Activated CD8-positive, alpha-beta memory T cell treated with anti-CD3 and anti-CD28 coated beads for 1 hour (primary cell): ENCODE measurements at places on chromosomes 2 and 18.

- DNase-seq: no peak
Observed at GRCh38 chr2:170396799-170397459, 219.0 kb downstream of the MYO3B start.

DNA sequence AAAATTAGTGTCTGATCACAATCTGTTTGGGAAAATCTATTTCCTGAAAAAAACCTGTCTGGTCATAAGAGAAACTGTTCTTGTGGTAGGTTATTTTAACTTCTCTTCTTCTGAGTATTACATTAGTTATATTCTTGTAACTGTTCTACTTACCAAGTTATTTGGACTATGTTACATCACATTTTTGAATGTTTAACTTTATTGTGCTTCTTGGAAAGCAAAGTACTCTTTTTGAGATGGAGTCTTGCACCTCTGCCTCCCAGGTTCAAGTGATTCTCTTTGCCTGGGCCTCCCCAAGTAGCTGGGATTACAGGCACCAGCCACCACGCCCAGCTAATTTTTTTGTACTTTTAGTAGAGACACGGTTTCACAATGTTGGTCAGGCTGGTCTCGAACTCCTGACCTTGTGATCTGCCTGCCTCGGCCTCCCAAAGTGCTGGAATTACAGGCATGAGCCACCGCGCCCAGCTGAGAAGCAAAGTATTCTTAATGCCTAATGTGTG lies 39.4 kb downstream of the AFTPH start:
- DNase-seq: no peak

- DNase-seq: no peak
Observed at GRCh38 chr2:54176577-54176976, 61.2 kb downstream of the ACYP2 start.

- DNase-seq: no peak
Observed at GRCh38 chr18:7830468-7830867, 263.4 kb downstream of the PTPRM start.

DNA sequence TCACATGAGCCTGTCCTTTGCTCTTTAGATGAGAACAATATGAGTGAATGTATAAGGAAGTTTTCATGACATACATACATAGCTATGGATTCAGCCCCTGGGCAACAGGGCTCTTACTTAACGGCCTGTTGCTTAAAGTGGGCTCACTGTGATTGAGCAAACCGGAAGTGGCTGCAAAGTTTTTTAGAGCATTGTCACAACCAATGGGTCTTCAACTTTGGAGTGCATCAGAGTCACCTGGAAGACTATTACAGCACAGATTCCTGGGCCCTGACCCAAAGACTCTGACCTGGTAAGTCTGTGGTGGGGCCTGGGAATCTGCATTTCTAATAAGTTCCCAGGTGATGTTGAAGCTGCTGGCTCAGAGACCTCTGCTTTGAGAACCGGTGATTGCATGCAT lies 106.3 kb upstream of the SEC11C start:
- DNase-seq: no peak

GRCh38 chr2:56132138-56132537 lies 51.7 kb upstream of the CCDC85A start:
- DNase-seq: no peak

DNA sequence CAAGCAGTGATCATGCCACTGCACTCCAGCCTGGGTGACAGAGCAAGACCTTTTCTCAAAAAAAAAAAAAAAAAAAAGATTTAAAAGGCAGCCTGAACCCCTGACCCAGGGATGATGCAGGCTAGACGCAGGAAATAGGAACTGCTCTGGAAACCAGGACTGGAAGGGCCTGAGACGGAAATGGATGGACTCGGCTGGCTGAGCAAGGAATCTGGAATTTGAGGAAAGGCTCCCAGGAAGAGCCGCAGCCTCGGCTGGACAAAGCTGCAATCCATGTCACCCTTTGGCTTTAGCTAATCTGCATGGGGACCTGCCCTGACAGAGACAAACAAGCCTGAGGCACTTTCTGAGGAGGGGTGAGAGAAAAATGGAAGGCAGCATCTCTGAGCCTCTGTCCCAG lies 55.0 kb upstream of the DAPL1 start:
- no peak for DNase-seq

DNA sequence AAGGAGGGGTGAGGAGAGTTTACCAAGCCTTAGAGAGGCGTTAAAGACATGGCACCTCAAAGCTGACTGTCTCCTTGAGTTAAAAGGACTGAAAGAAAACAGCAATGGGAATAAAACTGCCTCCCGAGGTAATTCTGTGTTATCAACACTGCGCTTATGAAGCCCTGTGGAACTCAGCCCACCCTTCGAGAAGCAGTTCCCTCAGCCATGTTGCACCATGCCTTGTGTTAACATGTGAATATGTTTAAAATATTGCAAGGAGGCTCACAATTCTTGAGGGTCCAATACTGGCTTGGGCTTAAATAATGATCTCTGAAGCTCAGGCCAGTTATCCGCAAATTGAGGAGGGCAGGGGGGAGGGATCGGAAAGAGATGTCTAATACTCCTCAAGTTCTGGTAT lies 14.7 kb downstream of the KLF7 start:
- DNase-seq: no peak

DNA sequence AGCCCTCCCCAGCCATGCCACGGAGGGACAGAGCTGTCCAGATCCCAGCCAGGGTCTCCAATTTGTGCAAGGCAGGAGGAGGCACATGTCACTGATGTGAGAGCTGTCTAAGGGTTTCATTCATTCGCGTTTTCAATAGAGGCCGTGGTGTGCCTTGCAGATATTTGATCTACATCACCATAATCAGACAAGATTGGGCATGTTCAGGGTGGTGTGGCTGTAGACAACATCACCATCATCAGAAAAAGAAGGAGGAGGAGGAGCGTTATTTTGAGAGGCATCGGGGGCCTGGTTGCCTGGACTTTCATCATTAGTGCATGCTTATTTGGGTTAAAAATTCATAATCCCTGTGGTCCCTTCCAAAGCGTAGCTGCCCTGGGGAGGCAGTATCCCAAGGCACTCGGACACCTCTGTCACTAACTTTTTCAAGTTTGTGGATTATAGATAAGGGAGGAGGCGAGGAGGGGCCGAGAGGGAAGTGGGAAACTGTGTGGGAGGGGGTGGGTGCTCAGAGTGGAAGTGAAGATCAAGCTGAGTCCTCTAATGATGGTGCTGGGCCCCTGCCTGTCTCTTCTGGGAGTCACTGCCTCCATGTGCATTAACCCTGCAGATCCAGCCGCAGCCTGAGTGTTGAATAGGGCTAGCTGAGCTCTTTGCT lies 194.1 kb downstream of the CTIF start:
- no peak for DNase-seq

- DNase-seq: no peak
Observed at GRCh38 chr2:38765149-38765548, 12.9 kb upstream of the GEMIN6 start.

DNA sequence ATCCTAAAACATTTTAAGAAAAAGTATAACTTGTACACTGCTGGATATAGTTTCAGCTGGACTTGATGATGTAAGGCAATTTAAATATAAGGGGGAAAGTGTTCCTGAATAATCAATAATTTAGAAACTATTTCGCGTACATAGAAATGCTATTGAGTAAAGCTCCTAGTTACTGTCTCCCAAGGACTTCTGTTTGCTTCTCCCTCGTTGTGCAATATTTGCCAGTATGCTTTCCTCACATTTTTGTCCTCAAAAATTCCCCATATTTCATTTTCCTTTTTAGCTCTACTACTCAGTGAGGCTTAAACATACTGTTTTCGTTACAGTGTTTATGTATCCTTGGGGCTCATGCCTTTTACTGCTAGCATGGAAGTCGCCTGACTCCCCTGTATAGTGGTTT lies 36.9 kb downstream of the ATP9B start:
- no peak for DNase-seq

GRCh38 chr2:152468899-152469692 lies 134.1 kb downstream of the FMNL2 start:
- DNase-seq: no peak

DNA sequence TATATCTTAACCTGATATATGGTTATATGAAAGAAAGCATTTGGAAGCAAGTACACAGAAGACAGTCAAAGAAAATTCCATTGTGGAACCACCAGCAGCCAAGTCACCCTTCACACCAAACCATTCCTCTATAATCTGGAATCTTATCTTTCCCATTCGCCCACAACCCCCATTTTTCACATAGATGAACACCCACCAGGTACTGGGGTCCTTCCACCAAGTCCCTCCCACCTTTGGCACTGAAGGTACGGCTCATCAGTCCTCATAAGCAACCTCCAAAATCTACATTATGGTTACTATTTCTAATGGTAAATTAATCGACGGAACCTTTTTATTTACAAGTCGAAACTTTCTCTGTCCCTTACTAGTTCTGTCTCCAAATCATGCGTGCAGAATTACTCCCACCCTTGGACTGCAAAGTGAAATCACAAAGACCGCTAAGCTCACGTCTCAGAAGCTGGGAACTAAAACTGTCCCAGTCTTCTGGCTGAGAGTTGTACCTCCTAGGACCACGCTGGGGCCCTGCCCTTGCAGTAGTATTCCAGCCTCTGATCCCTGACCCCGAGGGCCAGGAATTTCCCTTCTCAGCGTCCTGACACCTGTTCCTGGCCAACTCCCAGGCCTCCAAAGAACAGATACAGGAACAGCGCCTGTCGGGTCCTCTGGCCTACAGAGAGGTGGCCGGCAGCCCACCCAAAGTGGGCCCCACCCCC lies 702 bp downstream of the OLA1 start:
- no peak for DNase-seq

DNA sequence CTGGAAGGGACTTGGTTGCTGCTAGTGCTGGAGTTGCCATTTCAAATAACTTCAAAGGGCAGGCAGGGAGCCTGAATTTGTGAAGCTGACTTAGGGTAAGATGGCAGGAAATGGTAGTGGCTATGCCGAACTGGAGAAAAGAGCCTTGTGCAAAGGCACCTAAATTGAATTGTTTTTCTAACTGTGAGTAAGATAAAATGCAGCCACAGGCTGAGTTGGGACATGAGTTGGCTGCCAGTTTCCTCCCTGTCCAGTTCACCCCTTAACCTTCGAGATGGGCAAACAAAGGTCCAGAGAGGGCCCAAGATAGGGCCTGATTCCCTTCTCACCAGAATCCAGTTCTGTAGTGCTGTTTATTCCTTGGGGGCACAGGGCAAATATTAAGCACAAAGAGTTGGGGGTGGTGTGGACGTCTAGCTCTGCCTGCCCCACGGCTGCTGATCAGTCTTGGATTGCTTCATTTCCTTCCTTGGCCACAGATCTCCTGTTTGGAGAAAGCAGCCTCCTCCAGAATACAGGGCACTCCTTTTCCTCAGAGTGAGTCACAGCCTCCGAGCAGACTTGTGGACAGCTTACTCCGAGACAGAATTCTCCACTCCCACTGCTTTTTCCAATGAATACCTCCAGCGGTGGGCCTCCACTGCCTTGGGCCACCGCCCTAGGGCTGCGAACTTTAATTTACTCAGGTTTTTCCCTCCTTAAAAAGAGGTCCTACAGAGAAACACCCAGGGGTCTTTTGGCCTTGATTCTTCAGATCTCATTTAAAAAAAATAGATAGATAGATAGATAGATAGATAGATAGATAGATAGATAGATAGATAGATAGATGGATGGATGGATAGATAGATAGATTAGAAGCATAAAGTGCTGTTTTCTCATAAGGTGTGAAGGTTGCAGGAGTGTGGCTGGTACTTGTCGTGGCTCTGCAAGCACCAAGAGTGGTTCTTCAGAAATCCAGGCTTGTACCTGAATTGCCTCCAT lies 18.4 kb upstream of the SLC20A1 start:
- DNase-seq: no peak

DNA sequence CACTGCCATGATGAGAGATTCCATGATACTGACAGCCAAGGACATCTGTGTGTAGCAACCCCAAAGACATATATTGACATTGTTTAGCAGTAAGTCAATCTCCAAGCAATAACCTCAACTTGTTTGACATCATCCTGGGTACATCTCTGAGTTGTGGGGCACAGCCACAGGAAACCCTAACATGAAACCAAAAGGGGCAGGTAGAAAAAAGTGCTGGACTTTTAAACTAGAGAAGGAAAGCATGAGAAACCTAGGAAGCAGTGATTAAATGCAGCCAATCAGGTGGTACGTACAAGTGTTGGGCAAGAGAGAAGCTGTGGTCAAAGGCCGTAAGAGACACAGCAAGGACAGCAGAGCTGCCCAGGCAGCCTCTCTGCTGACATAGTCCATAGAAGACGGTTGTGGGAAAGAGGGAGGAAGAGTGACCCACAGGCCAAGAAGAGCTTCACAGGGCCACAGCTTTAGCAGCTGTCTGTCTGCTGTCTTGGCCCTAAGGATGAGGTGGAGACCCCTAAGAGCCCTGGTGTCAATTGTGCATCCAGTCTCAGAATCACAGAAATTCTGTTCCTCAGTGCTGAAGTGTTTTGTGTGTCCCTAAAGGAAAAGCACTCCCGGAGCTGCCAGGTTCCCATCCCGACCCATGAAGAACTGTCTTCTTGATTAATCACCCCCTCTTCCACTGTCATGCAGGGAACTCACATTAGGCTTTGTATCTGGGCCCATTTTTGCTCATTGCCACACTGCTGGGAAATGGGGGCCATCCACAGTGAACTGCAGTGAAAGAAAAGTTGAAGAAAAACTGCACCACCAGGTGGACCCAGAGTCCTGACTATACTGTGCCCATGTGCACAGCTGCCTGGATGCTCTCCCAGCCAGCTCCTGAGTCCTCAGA lies 25.4 kb upstream of the CHN1 start:
- DNase-seq: no peak

- no peak for DNase-seq
Observed at GRCh38 chr2:220904015-220904414, 668.1 kb downstream of the EPHA4 start.

DNA sequence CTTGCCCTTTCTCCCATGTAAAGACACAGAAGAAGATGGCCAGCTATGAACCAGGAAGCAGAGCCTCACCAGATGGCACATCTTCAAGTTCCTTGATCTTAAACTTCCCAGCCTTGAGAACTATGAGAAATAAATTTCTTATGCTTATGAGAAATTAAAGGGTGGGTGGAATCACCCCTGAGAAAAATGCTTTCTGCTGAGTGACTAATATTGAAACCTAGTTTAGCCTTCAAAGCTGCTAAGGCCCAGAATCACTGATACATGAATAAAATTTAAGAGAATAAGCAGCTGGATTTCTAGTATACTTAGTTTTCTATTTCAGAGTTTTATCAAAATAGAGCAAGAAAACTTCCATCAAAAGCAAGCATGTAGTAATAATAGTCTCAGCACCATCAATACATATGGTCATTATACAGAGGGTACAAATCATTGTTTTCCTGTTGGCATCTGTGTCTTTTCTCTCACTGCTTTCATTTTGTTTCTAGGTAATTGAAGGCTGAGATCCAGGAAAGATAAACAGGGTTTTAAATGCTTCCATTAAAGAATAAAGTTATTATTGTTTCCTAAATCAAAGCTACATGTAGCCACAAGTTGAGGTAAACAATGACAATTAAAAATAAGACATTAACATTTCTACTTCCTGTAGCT lies 53.3 kb upstream of the COL5A2 start:
- DNase-seq: no peak

GRCh38 chr2:101251844-101252407 lies 760 bp upstream of the CNOT11 start:
- DNase-seq: no peak

- no peak for DNase-seq
Observed at GRCh38 chr2:170974304-170974993, 45.4 kb downstream of the GORASP2 start.
